ENCODE measurements at places on chromosomes 5 and 9. TPM values are rescaled to one million over a fixed set of nuclear protein-coding genes. Genes with fewer than 3 reads are reported as not detected.

SHROOM1 gene
- total RNA-seq: 7.2 TPM

GRCh38 chr5:147448766-147449165 lies 61.1 kb downstream of the DPYSL3 start:
- no peak for DNase-seq

PDE4D gene
- total RNA-seq: 82.6 TPM

INSL6 gene
- not detected for total RNA-seq

MCCC2 gene
- total RNA-seq: 54.8 TPM

DNA sequence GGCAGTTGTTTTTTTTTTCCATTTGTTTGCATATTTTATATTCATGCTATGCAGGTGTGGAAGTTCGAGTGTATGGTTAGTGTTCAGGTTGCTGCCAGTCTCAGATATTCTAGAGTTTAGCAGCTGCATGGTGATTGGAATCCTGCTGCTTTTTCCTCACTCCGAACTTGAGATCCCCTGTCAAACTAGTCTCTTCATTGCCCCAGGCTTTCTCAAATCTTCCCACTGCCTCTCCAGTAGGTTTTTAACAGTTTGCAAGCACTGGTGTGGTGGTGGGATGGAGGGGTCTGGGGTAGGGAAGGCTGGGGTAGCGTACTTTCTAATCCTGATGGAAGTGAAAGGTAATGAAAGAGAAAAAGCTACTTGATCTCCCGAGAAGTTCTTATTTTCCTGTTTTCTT lies 112.9 kb downstream of the CHSY3 start:
- no peak for DNase-seq

DNA sequence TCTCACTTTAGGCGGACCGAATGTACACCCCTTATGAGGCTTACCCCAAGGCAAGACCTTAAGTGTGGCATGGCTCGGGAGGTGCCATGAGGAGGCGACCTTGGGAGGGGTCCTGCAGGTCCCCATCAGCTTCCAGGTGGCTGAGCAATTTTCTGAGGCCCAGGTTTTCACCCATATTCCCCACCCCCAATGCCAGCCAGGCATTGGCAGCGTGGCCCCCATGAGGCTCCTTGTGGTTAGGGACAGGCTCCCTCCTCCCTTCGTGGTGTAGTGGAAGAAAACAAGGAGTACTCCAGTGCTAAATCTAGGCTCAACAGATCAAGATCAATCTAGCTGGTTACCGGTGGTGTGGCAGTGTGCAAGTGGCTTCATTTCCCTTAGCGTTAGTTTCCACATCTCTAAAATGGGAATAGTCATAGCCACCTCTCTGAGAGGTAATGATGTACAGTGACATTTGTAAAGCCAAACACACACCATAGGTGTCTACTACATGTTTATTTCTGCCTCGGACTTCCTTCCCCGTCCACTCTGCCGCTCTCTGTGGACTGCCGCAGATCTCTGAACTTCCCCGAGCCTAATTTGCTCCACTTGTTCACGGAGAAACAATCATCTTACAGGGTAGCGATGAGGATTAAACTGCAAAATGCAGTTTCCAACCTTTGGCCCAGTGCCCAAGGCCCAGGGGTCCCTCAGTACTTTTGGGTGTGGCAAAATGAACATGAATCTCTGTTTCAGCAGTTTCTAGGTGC lies 8.4 kb downstream of the LHX2 start:
- DNase-seq: no peak

NKD2 gene
- 10.4 TPM for total RNA-seq

GRCh38 chr5:135444360-135444759 lies 2.8 kb downstream of the DCANP1 start:
- no peak for DNase-seq

DNA sequence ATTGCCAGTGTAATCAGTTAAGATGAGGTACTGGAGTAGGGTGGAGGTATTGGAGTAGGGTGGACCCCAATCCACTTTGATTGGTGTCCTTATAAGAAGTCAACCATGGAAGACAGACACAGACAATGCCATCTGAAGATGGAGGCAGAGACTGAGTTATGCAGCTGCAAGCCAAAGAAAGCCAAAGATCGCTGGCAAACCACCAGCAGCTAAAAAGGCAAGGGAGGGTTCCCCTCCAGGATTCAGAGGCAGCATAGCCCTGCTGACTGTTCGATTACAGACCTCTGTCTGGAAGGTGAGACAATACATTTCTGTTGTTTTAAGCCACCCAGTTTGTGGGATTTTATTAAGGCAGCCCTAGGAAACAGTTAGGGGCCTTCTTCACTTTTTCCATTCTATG lies 30.5 kb upstream of the CKMT2 start:
- no peak for DNase-seq

DNA sequence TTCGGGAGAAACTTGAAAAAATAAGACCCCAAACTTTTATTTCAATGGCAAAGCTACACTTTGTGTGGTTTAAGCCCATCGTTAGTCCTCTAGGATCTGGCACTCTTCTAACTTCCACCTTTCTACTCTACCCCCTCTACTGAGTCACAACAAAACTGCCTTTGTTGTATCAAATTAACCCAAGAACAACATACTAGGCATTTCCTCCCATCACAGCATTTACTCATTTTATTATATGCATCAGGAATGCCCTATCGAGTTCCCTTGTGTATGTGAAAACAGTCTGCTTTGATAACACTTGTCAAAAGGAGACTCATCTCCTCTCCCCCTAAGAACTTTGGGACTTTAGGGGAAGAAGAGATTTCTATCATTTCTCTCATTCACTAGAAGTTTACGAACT lies 158.9 kb upstream of the FREM1 start:
- DNase-seq: no peak

PCDHGA8 gene
- total RNA-seq: 2.9 TPM

GRCh38 chr9:98256756-98257155 lies 1.3 kb upstream of the TBC1D2 start:
- no peak for DNase-seq

- no peak for DNase-seq
Observed at GRCh38 chr9:78001946-78002731, 29.5 kb downstream of the GNAQ start.

GRCh38 chr5:67896311-67896929 lies 319.1 kb upstream of the PIK3R1 start:
- no peak for DNase-seq
